ENCODE measurements at places on chromosomes 13 and 19.

GRCh38 chr13:96279904-96280303, 190.0 kb downstream of the HS6ST3 start:
- DNase-seq = no peak

GRCh38 chr13:44459674-44460073, 86.0 kb downstream of the SERP2 start:
- DNase-seq = no peak

- DNase-seq = peak; percentile 50
These were observed 47.4 kb upstream of the RCBTB2 start for GRCh38 chr13:48580185-48580803.

GRCh38 chr19:9961103-9961502, 24.8 kb upstream of the OLFM2 start:
- DNase-seq = no peak

- no peak for DNase-seq
These were observed 18.0 kb downstream of the TCF3 start for GRCh38 chr19:1634242-1634937.

GRCh38 chr19:51783372-51783771, 11.6 kb upstream of the FPR3 start:
- no peak for DNase-seq

DNA sequence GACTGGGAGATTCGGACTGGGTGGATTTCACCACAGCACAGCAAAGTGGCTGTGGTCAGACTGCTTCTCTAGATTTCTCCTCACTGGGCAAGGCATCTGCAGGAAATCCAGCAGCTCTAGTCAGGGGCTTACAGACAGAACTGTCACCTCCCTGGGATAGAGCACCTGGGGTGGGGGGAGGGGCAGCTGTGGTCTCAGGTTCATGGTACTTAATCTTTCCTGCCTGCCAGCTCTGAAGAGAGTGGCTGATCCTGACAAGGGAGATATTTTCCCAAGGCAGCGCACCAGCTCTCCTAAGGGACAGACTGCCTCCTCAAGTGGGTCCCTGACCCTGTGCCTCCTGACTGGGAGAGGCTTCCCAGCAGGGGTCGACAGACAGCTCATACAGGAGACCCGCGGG, 212.8 kb upstream of the KLF12 start:
- DNase-seq = no peak

GRCh38 chr19:39197808-39198207, 1.0 kb downstream of the NCCRP1 start:
- DNase-seq = no peak

DNA sequence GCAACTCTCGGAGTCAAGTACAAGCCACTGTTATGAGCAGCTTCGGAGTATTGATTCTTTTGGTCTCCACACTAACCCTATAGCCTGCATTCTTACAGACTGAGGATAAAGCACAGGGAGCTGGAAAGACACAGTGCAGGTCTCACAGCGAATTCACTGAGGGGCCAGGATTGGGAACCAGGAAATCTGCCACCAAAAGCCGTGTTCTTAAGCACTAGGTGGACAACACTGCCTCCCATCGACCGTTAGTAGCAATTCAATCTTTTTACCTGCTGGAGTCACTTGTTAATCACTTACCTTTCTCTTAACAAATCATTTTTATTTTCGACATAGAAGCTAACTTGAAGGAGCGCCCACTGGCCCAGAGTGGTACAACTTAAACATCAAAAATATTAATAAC, 6.3 kb downstream of the PMIS2 start:
- no peak for DNase-seq

GRCh38 chr19:57709616-57710015, 612 bp upstream of the ZNF154 start:
- no peak for DNase-seq

DNA sequence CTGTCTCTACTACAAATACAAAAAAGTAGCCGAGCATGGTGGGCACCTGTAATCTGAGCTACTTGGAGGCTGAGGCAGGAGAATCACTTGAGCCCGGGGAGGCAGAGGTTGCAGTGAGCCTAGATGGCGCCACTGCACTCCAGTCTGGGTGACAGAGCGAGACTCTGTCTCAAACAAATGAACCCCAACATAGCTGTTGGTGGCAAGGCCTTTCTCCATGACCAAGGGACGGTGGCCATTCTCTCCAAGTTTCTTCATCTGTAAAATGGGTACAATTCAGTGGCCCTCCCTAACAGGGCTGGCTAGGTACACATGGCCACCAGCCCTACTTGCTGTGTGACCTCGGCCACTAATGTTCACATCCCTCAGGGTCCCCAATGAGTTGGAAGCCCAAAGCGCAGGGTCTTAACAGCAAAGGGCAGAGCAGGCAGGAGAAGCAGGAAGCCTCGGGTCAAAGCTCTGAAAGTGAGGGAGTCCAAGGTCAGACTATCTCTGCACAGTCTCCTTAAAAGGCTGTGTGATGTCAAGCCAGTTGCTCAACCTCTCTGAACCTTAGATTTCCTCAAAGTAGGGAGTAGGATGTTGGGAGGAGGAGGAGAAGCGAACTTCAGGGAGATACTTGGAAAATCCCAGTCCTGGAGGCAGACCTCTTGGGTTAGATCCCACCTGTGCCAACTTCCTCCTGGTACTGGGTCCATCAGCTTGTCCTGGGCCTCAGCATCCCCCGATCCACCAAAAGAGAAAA, 2.7 kb downstream of the JUND start:
- DNase-seq = no peak

DNA sequence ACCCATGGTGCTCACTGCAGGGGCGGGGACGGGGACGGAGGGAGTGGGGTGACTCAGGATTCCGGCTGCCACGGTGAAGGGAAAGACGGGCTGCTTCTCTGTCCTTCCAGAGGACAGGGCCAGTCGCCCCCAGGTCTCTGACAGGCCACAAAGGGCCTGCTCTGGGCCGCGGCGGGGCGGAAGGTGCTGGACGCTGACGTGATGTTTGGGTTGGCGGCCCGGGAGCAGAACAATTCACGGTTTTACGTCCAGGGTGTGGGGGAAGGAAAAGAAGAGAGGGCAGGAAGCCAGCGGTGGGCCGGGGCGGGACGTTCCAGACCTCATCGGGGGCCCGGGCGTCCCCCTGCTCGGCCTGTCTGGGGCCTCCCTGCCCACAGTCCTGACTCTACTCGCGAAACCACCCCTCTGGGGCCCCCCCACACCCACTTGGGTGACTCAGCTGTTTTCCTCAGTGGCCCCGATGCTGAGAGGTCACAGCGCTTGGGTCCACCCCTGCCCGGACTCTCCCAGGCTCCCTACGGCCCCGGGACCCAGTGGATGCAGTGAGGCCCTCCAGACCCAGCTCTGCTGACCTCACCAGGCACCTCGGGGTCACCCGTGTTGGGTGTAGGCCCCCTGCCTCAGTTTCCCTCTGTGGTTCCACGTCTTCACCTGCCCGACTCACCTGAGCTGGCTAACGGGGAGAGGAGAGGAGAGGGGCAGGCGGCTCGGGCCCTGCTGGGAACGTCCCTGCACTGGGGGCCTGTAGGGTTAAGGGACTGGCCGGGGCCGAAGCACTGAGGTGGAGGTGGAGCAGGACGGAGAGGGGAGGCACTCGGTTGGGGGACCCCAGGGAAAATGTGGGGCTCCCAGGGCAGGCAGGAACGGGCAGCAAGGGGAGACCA, 29.2 kb downstream of the PIP5K1C start:
- peak; percentile 28 for DNase-seq

DNA sequence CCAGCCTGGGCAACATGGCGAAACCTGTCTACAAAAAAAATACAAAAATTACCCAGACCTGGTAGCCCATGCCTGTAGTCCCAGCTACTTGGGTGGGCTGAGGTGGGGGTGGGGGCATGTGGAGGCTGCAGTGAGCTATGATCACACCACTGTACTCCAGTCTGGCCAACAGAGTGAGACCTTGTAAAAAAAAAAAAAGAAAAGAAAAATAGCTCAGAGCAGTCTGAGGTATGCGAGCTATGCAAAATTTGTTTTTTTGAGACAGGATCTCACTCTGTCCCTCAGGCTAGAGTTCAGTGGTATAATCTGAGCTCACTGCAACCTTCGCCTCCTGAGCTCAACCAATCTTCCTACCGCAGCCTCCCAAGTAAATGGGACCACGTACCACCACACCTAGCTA, 7.1 kb upstream of the TOMM40 start:
- no peak for DNase-seq

GRCh38 chr13:71811344-71811743, 55.7 kb downstream of the DACH1 start:
- DNase-seq = no peak

- DNase-seq = no peak
These were observed 9.5 kb upstream of the MBNL2 start for GRCh38 chr13:97212601-97213040.

DNA sequence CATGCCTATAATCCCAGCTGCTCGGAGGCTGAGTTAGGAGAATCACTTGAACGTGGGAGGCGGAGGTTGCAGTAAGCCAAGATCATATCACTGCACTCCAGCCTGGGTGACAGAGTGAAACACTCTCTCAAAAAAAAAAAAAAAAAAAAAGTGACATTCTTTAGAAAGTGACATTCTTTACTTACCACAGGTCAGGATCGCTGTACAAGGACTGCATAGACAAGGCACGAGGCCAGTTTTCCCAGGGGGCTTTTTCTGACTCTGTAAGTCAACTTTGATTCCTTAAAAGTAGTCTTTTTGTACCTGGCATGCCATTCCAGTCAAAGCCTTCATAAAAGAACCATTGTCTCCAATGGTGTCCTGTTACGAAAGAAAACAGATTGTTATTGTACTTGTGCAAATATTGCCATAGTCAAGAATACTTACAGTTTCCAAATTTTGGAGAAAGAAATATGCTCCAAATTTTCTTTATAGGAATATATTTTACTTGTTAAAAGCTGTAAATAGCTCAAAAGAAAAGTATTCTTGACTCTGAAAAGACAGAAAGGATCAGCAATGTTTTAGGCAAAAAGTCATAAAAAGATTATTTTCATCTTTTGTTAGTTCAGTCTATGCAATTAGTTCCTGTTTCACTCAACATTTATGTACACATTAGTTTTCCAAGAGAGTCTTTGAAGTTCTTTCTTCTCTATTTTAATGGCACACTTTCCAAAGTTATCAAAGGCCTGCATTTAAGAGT, 39.3 kb downstream of the CEACAM1 start:
- DNase-seq = no peak

GRCh38 chr13:49098771-49099512, 121.2 kb upstream of the MLNR start:
- no peak for DNase-seq

DNA sequence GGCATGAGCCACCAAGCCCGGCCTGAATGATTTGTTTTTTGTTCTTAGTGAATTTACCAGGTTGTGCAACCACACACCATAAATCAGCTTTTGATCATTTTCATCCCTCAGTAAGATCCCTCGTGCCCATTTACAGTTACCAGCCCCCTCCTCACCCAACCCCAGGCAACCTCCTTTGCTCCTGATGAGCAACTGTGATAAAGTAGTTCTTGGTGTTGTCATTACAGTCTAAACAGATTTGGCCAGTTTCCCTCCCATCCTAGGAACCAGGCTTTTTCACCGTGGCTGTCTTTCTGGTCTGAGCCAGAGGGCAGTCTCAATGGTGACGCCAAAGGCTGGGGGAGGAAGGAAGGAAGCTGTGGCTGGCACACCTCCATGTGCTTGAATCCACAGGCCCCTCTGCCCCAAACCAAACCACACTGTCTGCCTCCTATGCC, 61.2 kb upstream of the WDFY2 start:
- peak; percentile 12 for DNase-seq

DNA sequence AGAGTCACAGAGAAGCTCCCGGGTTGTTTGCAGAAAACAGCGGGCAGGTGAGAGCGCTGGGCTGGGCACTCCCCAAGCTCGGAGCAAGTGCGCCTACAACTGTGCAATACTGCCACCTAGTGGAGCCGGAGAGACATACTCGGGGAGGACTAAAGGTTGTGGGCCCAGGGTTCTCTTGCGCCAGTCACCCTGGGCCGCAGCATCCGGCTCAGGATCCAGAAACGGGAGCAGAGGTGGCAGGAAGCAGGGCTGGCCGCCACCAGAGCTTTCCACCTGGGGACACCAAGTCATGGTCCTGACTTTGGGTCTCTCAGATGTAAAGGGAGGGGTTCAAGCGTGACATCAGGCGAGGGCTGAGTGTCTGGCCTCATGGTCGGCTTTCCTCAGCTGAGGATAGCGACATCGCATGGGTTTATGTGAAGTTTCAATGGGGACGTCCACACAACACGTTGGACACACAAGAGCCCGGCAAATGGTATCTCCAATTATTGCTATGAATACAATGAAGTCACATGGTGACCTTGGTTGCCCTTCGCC, 11.2 kb upstream of the KLK4 start:
- DNase-seq = peak; percentile 42

DNA sequence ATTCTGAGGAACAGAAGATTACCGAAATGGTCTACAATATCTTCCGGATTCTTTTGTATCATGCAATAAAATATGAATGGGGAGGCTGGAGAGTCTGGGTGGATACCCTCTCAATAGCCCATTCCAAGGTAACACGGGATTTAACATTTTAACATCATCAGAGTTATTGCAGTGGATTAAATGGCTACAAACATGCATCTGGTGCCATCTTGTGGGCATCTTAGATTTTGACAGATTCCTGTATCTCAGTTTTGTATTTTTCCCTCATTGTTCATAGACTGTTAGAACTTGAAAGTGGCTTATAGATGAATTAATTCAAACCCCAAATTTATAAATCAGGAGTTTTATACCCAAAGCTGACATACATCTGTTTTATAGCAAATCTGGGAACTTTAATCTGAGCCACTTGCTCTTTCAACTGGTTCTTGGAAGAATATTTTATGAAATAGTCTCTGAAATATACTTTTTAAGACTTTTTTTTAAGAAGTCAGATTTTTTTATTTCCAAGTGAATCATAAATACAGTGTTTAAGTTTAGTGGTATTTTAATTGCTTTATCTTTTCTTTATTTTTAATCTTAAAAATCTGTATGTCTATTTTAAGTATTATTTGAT, 215.2 kb downstream of the NBEA start:
- no peak for DNase-seq

- peak; percentile 62 for DNase-seq
These were observed 1.3 kb upstream of the PPAN start for GRCh38 chr19:10104665-10105508.

DNA sequence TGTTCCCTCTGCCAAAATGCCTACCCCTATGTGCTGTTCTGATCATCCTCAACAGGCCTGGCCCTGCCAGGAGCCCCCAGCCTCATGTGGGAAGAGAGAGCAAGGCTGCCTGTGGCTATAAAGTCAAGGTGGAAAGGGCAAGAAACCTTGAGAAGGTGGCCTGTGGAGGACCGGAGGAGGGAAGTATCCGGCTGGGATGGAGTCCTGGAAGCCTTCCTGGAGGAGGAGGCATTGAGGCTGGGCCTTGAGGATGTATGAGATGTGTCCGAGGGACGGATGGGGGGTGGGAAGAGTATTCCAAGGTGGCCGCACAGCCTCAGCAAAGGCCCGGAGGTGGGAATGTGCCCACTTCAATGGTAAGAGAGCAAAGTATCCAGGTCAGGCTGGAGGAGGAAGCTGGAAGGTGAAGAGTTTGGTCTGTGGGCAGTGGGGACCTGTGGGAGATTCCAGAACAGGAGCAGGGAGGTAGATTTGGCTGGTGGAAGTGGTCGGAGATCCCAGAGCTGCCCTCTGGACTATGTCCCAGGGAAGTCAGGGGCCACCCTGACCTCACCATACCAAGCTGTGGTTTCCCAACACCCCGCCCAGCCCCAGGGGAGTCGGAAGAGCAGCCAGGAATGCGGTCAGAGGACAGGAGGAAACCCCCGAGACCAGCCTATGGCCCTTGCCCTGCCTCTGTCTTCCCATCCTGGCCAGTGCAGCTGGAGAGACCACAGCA, 3.0 kb upstream of the PLIN4 start:
- no peak for DNase-seq
